Mesothelial cell of epicardium (in vitro differentiated cells): ENCODE measurements at places on chromosomes 2 and 18.

DNA sequence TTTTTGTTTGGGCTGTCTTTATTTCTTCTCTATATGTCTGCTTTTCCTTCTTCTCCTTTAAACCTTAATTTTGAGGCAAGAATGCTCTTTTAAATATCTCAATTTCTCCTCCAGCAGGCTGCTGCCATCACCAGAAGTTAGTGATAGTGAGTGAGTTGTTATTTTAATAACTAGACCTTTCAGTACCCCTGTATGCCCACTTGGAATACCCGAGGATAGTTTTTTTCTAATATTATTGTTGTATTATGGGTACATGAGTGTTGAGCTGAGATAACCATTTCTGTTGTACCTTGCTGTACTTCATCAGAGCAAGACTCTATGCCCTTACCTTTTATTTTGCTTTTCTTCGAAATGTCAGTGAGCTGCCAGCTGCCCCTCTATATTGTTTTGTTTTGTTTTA lies 50.1 kb downstream of the PPM1B start:
- no peak for DNase-seq

- DNase-seq, result no peak
These were observed 30.3 kb downstream of the SP3 start for GRCh38 chr2:173934895-173935294.

DNA sequence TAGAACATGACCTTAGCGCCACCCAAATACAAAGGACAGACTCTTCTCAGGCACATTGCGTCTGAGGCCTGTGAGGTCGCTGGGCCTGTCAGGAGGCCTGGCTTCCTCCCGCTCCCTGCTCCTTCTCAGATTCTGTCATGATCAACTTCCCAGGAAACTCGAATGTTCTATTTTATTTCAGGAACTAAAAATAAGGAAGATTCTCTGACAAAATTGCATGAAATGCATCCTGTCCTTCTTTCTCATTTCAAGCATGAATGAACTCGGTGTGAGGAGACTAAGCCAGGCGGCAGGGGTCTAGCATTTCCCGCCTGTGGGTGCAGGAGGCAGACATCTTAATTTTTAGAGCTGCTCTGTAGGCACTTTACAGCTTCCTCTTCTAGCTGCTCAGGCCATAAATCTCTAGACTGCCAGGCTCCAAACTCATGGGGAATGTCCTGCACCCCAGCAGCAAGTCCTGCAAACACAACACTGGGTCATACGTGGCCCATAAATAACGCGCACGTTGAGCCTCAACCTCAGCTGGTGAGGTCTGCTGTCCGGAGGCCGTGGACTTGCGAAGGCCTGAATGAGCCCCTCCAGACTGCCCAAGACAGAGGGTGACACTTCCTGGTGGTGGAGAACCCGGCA lies 109.7 kb upstream of the ZNF236 start:
- DNase-seq, result no peak

DNA sequence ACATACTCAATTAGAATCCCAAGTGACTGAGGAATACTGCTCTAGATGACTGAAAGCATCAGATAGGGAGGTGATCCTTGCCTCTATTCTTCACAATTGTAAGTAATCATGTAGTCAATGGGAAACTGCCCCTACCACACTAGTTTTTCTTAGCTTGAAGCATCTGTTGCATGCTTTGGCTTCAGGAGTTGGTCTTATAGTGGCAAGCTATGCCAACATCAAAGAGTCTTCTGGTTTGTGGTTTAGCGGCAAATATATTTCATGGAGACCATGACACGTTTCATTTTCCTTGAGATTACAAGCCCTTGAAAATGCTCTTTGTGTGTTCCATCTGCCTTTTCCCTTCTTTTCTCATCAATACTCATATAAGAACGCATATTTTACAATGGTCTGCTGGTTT lies 12.9 kb downstream of the DCC start:
- DNase-seq, result no peak

- DNase-seq, result no peak
These were observed 48.4 kb upstream of the STAM2 start for GRCh38 chr2:152223977-152224376.

- DNase-seq, result no peak
These were observed 348.4 kb upstream of the KLHL29 start for GRCh38 chr2:23036629-23037028.

DNA sequence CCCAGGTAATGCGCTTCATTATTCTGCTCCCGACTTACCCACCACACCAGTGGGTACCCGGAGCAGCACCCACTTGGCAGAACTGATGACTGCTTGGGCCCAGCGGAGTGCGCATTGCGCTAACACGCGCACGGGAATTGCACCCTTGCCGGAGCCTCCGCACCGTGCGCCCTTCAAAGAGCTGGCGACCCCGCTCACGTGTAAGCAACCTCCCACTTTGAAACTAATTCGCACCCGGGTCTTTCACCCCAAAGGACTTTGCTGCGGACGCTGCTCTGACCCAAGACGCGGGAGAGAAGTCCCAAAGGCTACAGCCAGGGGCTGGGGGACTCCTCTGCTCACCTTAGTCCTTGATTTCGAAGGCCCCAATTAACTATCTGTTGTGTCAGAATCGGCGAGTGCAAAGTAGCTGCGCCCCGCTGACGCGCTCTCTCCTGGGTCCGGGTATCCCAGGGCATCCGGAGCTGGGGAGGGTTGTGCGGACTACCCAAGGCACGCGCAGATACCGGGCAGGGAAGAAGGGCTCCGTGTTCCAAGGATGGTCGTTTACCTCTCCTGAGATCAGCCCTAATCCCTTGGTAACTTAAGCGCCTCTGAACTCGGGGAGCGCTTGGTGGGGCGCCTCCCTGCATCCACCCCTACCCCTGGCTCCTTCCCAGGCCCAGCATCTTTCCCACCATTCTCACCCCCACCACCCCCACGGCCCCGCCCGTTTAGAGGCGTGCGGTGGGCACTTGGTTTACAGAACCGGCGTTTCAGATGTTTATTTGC lies 13.1 kb upstream of the SATB2 start:
- DNase-seq, result no peak

- DNase-seq, result no peak
These were observed 44.0 kb downstream of the ATP6V1C2 start for GRCh38 chr2:10765461-10765860.

DNA sequence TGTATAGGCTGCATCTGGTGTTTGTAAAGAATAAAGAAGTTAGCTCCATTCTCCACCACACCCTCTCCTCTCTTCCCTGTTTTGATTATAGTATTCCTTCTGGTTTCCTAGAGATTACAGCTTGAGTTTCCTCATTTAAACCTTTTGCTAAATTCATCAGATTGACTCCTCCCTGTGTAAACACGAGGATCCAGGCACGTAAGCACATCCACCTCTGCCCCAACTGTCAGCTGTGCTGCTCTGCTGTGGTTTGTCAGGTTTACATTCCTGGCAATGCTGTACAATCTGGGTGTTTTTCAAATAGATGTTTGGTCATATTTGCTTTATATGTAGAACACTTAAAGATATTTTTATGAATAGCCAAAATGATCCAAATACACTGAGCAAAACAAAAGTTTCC lies 302.8 kb downstream of the PTGR3 start:
- DNase-seq, result no peak

DNA sequence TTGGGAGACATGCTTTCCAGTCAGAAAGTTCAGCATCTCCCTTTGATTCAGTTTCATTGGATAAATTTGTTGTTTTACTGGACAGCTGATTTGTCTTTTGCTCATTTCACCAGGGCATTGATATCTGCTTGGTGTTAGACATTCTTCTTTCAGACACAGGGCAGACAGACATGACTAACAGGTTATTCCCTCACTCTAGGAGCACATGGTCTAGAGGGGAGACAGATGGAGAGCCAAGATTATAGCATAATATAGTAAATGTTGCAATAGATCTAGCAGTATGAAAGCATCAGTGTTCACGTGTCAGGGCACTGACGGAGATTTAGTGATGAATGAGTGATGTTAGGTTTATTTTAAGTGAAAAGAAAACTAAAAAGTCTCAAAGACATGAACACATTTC lies 187.0 kb upstream of the CYRIA start:
- no peak for DNase-seq

DNA sequence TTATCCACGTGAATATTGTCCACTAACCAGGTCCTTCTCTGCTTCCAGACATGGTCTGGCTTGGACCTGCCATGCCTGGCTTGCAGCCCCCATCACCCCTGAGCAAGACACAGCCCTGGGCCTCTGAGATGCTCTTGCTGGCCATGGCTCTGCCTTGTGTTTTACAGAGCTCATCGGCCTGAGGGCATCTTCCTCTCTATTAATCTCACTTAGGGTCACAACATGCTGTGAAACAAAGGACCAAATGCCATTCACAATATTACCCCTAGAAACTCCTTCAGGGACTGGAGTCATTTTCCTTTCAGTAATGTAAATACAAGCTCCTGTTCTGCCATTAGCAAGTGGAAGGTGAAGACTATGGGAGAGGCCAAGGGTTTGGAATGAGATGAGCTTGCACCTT lies 6.8 kb upstream of the TPO start:
- DNase-seq, result no peak

DNA sequence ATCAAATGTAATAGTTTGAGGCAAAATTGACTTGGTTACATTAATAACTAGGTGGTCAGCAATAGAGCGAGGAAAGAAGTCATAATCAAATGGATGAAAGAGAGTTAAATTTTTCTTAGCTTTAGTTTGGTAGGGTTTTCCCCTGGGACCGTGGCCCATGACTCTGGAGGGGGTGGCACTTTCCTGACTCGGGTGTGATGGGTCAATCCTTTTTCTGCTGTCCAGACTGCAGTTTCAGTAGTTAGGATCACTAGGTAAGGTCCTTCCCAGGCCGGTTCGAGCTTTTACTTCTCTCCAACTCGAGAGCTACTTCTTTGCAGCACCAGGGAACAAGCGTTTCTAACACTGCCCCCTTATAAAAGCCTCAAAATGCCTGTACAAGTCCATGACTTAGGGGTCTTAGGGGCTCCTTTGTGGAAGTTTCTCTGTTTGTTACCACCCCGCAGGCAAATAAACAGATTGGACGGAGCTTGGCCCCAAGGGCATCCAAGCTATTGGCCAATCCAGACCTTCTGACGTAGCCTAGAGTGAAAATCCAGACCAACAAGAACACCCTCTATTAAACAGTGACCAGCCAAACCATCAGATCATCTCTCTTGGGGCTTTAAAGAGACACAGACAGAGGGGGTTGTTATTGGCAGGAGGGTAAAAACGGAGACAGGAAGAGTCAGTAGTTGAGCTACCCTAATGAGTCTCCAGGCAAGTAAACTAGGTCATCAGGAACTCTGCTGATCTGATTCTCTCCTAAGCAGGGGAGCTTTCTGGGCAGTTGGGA lies 9.4 kb upstream of the CEP68 start:
- no peak for DNase-seq

DNA sequence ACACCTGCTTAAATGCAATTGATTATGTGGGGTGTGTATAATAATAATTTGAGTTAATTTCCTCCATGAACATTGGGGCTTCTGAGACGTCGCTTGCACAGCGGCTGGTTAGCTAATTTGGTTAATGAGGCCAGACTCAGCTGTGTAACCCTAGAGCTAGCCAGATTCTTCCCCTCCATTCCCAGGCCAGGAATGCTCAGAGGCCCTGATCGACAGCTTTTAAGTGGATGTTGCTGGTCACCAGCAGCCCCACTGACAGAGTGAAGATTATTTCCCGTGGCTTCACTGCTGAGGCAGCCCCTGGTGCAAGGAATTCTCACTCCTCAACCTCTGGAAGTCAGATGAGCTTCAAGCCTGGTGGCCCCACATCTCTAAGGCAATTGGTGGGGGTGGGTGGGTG lies 12.4 kb upstream of the EPAS1 start:
- no peak for DNase-seq

DNA sequence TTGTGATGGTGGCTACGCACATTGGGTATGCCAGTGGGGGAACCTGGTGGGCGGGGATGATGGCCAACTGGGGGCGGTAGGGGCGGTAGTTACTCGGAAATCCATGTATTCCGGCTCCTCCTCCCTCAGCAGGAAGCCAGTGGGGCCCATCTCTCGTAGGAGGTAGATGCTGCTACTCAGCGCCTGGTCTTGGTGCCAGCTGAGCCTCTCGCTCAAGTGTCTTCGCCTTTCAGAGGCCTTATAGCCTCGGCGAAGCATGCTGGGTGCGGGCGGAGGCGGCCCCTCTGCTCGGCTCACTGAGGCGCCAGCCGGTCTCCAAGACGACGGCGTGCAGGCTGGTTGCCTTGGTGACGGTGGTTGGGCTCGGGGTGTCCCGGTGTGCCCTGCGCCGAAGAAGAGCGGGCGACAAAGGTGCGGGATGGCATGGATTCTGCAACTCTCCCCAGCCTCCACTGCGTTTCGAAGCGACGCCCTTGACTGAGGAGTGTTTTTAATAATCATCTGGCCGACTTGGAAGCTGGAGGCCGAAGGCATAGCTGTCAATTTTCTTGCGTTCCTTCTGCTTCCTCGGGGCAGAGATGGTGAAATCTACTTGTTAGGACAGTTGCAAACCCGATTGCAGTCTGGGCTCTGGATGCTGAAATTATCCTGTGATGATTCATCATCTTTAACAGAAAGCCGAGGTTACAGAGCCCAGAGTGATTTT lies at the start of gene ZSWIM2:
Gene ZSWIM2, minus strand, starts transcription at position 298 of the 706 bp plus-strand sequence. Its CDS starts 40 bp downstream, at position 258.
- DNase-seq, result peak; percentile 69

DNA sequence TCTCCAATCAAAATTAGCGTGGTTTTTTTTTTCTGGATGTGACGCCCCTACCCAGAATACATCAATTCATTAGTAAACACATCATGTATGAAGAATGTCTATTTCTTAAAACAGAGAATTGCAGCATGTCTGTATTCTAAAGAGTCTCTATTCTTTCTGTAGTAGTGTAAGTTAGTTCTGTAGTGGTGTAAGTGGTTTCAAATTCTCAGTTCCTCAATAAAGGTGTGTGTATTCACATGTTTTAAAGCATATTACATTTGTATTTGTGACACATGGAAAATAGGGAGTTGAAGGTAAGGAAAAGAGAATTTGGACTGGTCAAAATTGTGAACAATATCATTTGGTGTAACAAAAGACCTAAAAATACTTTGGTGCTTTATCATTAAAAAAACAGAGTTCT lies 8.0 kb upstream of the GPR75 start:
- DNase-seq, result no peak

DNA sequence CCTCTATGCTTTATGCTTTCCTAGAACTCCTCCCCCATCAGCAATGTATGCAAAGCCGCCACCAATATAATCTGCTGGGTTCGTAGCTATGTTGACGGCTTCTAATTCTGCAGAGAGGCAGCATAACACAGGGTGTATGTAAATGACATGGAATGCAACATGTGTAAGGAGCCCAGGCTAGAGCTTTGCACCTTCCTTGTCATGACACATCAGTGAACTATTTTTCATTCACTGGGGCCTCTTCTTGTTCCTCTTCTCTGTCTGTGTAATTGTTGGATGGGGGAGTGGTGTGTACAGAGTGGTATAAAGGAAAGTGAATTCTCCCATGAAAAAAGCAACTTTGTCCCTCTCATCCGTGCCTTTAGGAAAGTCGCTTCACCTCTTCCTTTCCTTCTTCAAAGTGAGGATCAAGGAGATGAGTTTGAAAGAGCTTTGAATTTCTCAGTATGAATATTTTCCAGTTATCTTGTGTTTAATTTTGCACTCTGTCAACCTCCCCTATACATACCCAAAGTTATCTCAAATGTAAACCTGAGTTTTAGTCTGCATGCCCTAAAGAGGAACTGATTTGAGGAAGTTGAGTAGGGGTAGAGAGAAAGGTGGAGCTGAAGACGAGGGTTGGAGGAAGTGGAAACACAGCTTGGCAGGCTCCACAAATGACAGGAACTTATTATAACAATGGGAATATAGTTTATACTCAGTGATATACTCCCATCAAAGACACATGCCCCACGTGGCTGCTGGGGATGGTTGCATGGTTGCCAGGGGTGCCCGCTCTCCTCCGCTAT lies 74.9 kb upstream of the ARL4C start:
- no peak for DNase-seq

GRCh38 chr2:11377928-11378545 lies 33.6 kb upstream of the ROCK2 start:
- DNase-seq, result no peak
